GM19239 (cell line): ENCODE measurements at places on chromosomes 1 and 21.

- DNase-seq: no peak
These were observed 11.4 kb downstream of the MROH7 start for GRCh38 chr1:54653036-54653435.

GRCh38 chr1:63955370-63956145, 181.7 kb downstream of the ROR1 start:
- DNase-seq: no peak

- no peak for DNase-seq
These were observed 199.4 kb upstream of the CACYBP start for GRCh38 chr1:174800216-174800851.

- no peak for DNase-seq
These were observed 46.9 kb upstream of the POFUT2 start for GRCh38 chr21:45334591-45335081.

DNA sequence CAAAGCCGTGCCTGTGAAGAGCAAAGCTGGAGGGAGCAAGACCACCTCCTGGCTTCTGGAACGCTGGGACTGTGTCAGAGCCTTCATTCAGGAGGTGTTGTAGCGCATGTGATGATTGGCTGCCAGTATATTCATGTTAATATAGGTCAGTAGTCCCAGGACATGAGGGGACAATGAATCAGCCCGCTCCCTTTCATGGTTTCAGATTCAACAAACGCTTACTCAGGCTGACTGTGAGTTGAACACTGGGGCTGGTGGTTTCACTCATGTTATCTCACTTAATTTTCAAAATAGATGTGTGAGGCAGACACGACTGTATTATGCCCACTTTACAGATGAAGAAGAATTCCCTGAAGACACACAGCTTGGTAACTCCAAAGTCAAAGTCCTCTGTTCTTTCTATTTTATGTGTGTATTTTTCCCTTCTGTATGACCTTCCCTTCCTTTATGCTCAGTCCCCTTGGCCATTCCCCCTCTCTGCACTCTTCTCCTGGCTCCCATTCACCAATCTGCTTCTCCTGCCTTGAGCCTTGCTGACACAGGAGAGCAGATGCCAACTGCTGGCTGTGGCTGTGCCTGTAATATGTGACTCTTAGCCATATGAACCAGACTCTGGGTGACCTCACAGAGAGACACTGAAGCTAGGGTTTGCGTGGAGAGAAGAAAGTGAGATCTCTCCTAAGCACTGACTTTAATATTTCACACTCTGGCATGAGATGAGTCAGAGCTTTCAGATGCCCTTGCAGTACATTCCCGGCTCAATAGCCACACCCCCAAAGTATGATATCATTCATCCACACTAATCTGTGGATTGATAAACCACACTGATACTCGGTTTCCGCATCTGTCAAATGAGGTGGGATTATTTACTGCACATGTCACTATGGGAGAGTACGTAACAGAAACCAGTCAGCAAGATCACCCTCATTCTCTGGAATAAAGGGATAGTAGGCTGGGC, 31.4 kb upstream of the KIRREL1 start:
- DNase-seq: no peak

DNA sequence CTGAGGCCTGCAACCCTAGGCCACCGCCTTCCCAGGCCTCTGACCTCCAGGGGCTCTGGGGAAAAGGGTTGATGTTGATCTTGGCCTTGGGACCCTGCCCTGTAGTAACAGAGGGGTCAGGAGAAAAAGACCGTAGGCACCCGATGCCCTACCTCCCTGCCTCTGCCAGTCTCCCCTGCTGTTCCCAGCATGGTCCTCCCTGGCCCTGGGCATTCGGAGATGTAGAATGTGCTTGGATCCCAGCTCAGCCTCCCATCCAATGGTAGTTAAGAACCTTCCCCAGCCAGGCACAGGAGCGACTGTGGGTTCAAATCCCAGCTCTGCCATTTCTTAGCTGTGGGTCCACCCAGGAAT, 72.0 kb upstream of the TARDBP start:
- no peak for DNase-seq

DNA sequence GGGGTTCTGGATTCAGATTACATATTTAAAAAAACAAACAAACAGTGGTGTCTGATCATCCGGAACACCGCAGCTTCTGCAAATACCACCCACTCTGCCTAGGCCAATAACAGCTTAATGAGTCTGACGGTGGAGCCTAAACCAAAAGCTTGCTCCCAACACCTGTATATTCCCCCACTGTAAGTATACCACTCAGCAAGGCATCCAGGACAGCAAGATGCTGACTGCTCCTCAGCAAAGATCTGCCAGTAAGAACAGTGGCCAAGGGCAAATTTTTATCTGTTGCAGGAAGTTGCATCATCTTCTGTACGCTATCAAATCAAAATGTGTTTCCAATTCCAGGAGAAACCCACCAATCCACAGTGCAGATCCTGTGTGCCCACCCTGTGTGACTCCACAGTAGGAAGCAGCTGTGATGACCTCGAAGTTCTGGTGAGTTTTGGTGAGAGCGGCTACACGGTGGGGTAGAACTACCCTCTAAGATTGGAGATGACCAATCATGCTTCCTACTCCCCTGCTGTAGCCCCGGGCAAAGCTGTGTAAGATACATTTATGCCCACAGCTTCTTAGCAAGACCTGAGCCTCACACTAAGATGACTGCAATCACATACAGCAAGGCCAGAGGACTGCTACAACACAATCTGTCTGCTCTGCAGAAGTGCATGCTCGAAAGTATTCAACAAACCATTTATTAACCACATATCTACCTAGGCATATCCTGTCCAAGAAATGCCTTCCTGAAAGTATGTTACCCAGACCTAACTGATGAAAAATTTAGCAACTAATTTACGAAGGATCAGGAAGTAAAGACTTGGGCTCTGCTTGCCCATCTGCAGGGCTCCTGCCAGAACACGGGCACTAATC, 30.5 kb downstream of the SIPA1L2 start:
- DNase-seq: no peak

GRCh38 chr1:206757524-206758266, 12.9 kb upstream of the IL19 start:
- DNase-seq: no peak
